Dorsolateral prefrontal cortex (tissue), 122 donors: ENCODE measurements at places on chromosomes 2 and 18. TPM values are rescaled to one million over a fixed set of nuclear protein-coding genes. Genes with fewer than 3 reads are reported as not detected.

KIAA1328 gene
- 25.0 TPM for total RNA-seq

MC4R gene
- total RNA-seq, result 3.7 TPM

NDUFB3 gene
- 77.8 TPM for total RNA-seq

C1QL2 gene
- total RNA-seq, result 7.1 TPM

SATB2 gene
- total RNA-seq, result 142 TPM

SH3RF3 gene
- 10.3 TPM for total RNA-seq

TEX261 gene
- 41.9 TPM for total RNA-seq

SNORC gene
- 48.5 TPM for total RNA-seq

GRCh38 chr2:100603948-100604633 lies 41.3 kb downstream of the PDCL3 start:
- DNase-seq, result peak; percentile 30

GRCh38 chr2:138433995-138434951 lies 67.3 kb upstream of the SPOPL start:
- DNase-seq, result no peak

- DNase-seq, result no peak
These were observed 13.5 kb downstream of the LMAN1 start for GRCh38 chr18:59345556-59345955.

DNA sequence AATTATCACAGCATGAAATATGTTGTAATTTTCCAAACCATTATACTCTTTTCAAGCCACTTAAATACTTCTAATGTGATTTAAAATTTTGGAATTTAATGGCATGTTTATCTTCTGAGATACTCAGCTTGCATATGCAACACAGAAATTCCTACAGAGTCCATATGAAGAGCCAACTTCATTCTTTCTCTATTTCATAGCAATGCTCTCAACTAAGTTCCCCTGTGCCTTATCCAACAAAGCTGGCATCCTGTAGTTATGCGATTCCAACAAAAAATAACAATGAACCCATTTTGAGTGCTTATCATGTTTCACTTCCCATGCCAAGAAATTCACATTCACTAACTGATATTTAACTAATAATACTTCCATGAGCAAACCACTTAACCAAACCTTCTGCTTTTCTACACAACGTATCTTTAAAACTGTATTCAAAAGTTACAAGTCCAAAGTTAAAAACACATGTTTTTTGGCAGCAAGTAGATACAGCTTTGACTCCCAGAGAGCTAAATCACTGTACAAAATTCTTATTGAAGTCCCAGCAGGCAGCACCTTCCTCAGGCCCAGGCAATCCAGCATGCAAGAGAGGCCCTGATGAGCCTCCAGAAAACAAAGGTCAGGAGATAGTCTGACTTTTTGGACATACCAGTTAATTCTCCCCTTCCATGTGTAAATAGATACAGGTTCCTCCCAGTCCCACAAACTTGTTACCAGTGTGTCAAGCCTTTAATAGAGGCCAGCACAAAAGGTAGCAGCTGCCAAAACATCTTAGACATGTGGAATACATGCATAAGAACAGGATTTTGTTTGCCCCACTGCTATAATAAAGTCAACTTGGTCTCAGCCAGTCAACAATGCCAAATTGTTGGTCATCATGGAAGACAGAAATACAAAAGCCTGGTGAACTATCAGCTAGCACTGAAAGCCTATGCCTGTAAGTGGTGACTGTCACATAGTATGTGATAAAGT lies 113.1 kb upstream of the WDR75 start:
- no peak for DNase-seq

DNA sequence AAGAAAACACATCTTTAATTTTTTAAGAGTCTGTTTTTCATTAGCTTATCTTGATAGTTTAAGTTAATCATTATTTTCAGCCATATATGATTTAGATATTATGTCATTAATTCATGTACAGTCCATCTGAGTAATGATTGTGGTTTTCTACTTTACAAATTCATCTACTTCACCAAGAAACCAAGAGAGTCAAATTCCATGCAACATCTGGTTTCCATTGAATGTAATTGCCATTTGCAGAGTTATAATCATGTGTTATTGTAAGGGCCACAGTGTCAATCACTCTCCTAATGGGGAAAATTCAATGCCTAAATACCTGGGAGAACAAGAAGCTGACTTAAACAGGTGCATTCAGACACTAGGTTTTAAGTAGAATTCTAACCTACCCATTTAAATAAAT lies 217.2 kb upstream of the OSR1 start:
- no peak for DNase-seq

DNA sequence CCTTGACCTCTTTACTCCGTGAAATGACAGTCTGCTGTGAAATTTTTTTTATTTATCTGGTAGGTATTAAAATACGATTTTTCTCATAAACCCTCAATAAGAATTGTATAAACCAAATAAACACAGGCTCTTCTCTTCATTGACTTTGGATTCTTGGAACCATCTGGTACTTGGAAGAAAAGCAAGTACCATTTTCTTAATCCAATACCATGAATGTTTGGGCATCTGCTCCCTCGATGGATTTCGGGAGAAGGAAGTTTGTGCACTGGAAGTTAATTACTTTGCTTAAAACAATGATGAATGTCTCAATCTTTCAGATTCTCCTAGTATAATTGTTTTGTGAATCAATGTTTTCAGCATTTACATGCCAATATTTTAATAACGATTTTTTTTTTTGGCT lies 5.3 kb upstream of the SCG2 start:
- no peak for DNase-seq

- no peak for DNase-seq
These were observed 113.2 kb downstream of the ACKR3 start for GRCh38 chr2:236682651-236683422.

DNA sequence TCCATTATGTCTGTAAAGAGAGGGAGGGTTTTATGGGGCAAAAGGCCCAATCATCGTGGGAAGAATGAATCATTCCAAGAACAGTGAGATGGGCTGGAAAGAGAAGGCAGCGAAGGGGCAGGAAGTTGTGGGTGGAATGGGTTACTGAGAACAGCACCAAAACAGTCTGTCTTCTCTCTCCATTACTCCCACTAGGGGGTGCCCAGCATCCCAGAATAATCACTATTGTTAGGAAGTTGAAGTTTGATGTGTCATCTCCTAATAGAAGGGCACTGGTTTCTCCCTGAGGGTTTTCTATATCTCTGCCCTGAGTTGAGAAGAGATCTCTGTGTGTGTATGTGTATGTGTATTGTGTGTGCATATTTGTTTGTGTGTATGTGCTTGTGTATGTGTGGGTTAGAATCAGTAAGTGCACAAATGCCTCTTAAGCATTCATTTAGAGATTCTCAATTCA lies 76.6 kb upstream of the MAP4K3 start:
- no peak for DNase-seq

DNA sequence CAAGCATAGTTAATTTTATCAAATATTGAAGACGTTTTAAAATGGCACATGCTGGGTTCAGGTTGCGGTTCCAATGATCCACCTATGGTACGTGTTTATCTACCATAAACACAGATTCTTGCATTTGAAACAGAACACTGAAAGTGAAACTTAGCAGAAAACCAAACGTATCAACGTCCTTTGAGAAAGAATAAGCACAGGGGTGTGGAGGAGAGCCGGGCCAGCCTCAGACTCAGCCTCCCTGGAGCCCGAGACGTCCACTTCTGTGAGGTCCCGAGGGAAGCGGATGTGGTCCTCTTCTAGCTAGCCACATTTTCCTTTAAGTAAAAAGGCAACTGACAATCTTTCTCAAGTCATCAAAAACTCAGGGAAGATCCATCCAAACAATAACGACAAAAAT lies 195.9 kb downstream of the RTP5 start:
- DNase-seq, result no peak

GRCh38 chr2:160406591-160407392 lies 86.8 kb downstream of the RBMS1 start:
- no peak for DNase-seq

GRCh38 chr2:218827701-218828476 lies 3.7 kb downstream of the PRKAG3 start:
- DNase-seq, result no peak

DNA sequence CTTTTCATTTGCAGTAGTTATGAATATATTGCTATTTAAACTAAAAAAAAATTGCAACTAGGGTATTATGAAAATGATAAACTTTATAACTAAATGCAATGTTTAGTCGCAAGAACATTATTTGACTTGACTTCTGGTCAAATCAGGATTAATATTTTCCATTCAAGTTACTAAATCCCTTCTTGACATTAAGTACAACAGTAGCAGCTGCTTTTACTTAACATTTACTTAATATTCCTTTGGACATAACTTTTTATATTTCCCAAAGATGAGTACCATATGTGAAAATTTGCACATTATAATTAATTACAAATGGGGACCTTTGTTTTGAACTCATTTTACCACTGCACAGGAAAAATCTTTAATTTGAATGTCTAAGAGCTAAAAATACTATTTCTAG lies 74.0 kb downstream of the PMS1 start:
- DNase-seq, result no peak

- no peak for DNase-seq
These were observed 160.2 kb downstream of the GBX2 start for GRCh38 chr2:236008006-236008405.

DNA sequence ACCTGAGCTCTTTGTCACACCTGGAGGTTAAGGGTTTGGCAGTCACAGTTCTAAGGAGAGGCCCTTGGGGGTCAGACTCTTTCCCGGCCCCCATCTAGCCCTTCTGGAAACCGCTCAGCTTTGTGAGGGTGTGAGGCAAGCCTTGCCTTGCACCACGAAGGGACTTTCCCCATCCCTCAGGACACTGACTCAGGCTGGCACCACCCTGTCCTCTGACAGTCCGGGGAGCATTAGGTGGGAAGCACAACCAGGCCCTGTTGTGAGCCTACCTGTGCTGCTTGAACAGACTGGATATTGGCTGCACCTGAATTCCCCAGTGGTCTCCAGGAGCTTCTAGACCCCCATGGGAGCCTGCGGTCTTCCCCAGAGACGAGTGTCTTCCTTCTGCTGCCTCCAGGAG lies 47.0 kb upstream of the GBX2 start:
- DNase-seq, result no peak

GRCh38 chr2:188478724-188479123 lies 187.1 kb downstream of the GULP1 start:
- no peak for DNase-seq

GRCh38 chr2:202065876-202066275 lies 7.2 kb upstream of the KIAA2012 start:
- no peak for DNase-seq

- DNase-seq, result no peak
These were observed 59.0 kb downstream of the BIN1 start for GRCh38 chr2:127047716-127048617.

- DNase-seq, result no peak
These were observed 13.0 kb upstream of the SEMA4C start for GRCh38 chr2:96882906-96883305.
